ENCODE measurements at places on chromosomes 6 and 20. TPM values are rescaled to one million over a fixed set of nuclear protein-coding genes. Genes with fewer than 3 reads are reported as not detected.

The RAB32 gene
- total RNA-seq, result 280 TPM

The TTLL9 gene
- not detected for total RNA-seq

The RRAGD gene
- 5.1 TPM for total RNA-seq

The SLC26A8 gene
- not detected for total RNA-seq

The ELOVL2 gene
- under 0.01 TPM for total RNA-seq

The MCCD1 gene
- not detected for total RNA-seq

The CST4 gene
- not detected for total RNA-seq

The LZTS3 gene
- total RNA-seq, result 14.4 TPM

The SNAP91 gene
- total RNA-seq, result 0.07 TPM

The ECT2L gene
- total RNA-seq, result 0.34 TPM

The VNN1 gene
- total RNA-seq, result 0.50 TPM

The CRISP3 gene
- total RNA-seq, result 0.07 TPM

The ZNF391 gene
- 1.0 TPM for total RNA-seq

The C6orf58 gene
- not detected for total RNA-seq

The BPIFB2 gene
- not detected for total RNA-seq

The TFAP2A gene
- total RNA-seq, result 23.2 TPM

The APCDD1L gene
- total RNA-seq, result under 0.01 TPM

The PDE10A gene
- total RNA-seq, result under 0.01 TPM

The SMOC2 gene
- total RNA-seq, result 0.14 TPM

The TNFRSF6B gene
- total RNA-seq, result 5.5 TPM

The OXT gene
- total RNA-seq, result not detected

The NRN1 gene
- total RNA-seq, result not detected

The OTOR gene
- not detected for total RNA-seq

The FABP7 gene
- not detected for total RNA-seq

The DEFB124 gene
- total RNA-seq, result not detected

The HSPA1L gene
- total RNA-seq, result 1.1 TPM

The DEF6 gene
- total RNA-seq, result 23.2 TPM

The CTSA gene
- 72.7 TPM for total RNA-seq

The BAG2 gene
- 3.8 TPM for total RNA-seq

The ORC3 gene
- 19.7 TPM for total RNA-seq

The SRSF12 gene
- 0.34 TPM for total RNA-seq

The IPCEF1 gene
- total RNA-seq, result 1.00 TPM

The ADGRF4 gene
- total RNA-seq, result 21.5 TPM

The NKX2-4 gene
- not detected for total RNA-seq

The BNIP5 gene
- total RNA-seq, result not detected

The CYP21A2 gene
- 0.28 TPM for total RNA-seq

The RAD21L1 gene
- not detected for total RNA-seq

The PCSK2 gene
- total RNA-seq, result not detected

The TSPO2 gene
- total RNA-seq, result not detected
